ENCODE measurements at places on chromosomes 12 and 14.
A peak's percentile ranks its signal among the peaks of the same experiment; 100 is the strongest.

- no peak for DNase-seq
- H3K4me3 ChIP-seq = no peak overlapping the region
- H3K4me1 ChIP-seq = peaks cover 2% of the 10 kb centered on the region
- no peaks in the 10 kb centered on the region for H3K36me3 ChIP-seq
Measured at GRCh38 chr12:77232045-77232444, 166.7 kb upstream of the E2F7 start.

DNA sequence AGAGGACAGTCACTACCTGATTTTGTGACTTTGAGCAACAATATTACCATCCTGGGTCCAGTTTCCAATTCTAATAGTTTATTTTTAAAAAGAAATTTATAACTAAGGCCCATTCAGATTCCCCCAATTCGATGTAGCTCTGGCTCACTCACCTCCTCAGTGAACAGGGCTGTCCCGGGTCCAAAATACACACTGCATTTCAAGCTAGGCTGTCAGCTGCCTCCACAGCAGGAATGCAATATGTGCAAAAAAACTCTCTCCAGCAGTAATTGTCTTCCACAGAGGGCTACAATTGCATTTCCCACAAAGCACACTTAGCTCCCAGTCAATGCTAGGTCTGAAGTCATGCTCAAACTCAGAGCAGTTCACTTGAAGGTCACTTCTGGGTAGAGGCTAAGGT is 39.3 kb upstream of the ZNF641 start:
- no peaks in the 10 kb centered on the region for H3K27me3 ChIP-seq
- no peak overlapping the region for H3K27ac ChIP-seq
- DNase-seq = no peak
- H3K4me3 ChIP-seq = no peak overlapping the region
- no peaks in the 10 kb centered on the region for H3K4me1 ChIP-seq

DNA sequence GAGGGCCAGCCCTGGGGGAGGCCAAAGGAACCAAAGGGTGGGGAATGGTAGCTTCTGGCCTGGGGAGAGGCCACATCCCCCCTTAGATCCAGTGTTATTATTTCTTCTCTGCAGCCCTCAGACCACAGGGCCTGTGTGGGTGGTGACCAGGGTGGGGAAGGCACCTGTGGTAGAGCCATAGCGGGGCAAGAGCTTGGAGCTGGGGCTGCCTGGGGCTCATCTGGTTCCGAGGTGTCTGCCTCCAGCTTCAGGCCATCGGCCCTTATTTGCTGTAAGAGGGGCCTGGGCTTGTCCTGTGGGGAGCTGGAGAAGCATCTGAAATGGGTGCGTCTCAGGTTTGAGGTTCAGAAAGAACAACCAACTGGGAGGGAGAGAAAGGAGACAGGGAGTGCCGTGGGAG is 2.1 kb upstream of the B3GNT4 start:
- H3K4me1 ChIP-seq = no peaks in the 10 kb centered on the region
- no peak overlapping the region for H3K4me3 ChIP-seq
- H3K36me3 ChIP-seq = no peaks in the 10 kb centered on the region
- peaks cover 3% of the 10 kb centered on the region for H3K27me3 ChIP-seq
- no peak overlapping the region for H3K27ac ChIP-seq
- DNase-seq = no peak

DNA sequence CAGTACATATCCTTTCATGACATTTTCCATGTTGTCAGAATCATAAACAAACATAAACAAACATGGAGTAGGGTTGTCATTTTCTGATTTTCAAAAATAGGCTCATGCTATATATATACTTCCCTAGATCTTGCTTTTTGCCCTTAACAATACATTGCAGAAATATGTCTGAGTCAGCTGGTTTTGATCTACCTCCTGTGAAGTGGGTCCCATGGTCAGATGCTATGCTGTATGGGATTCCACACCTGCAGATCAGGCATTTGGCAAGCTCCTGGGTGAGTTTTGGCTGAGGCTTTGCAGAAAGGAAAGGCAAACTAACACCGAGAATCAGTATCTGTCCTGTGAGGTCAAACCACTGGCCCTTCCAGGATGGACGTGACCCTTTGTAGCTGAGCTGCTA is 183.0 kb upstream of the ARID2 start:
- H3K4me1 ChIP-seq = no peaks in the 10 kb centered on the region
- no peaks in the 10 kb centered on the region for H3K27me3 ChIP-seq
- no peak for DNase-seq
- no peaks in the 10 kb centered on the region for H3K36me3 ChIP-seq

- no peak overlapping the region for H3K27ac ChIP-seq
- no peak for DNase-seq
- H3K4me1 ChIP-seq = peaks cover 3% of the 10 kb centered on the region
- H3K36me3 ChIP-seq = peaks cover 2% of the 10 kb centered on the region
- no peak overlapping the region for H3K4me3 ChIP-seq
Measured at GRCh38 chr12:103807561-103808238, 33.3 kb downstream of the NT5DC3 start.

DNA sequence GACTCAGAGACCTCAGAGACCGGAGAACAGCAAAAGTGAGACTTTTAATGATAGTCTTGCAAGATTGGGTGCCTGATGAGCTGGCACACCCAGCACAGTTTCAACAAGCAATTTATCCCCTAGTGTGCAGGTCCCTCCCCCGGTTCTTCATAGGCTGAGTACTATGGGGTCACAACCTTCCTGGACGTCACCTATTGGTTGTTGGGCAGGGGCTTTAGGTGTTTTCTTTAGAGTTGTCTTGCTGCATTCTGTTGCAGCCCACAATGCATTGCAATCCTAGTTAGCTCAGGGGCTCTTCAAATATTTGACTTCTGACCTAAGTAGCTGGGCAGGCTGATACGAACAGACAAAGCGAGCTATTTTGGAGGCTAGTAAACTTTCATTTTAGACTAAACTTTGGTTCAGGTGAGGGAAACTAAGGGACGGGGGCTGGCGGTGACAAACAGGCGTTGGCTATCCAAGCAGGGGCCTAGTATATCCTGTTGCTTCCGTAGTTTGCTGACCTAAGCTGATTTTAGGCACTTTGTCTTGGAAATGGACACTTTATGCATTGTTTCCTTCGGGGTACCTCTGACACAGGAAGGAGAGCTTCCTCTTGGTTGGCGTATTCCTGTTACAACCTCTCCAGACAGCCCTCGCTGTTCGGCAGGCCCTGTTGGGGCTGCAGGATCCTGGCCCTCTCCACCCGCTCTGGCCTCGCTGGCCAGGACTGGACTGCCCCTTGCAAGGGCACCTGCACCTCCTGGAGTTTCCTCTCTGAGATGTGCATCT is 14.1 kb downstream of the SIVA1 start:
- H3K27me3 ChIP-seq = no peaks in the 10 kb centered on the region
- no peak for DNase-seq
- peaks cover 7% of the 10 kb centered on the region for H3K36me3 ChIP-seq
- H3K4me3 ChIP-seq = no peak overlapping the region
- H3K4me1 ChIP-seq = peaks cover 1% of the 10 kb centered on the region

GRCh38 chr12:34399631-34400410 is 377.5 kb downstream of the ALG10 start:
- H3K36me3 ChIP-seq = no peaks in the 10 kb centered on the region
- no peaks in the 10 kb centered on the region for H3K27me3 ChIP-seq
- H3K4me3 ChIP-seq = no peak overlapping the region
- DNase-seq = no peak
- no peak overlapping the region for H3K27ac ChIP-seq

- no peak overlapping the region for H3K4me3 ChIP-seq
- peak; percentile 58 for DNase-seq
- no peaks in the 10 kb centered on the region for H3K4me1 ChIP-seq
- H3K36me3 ChIP-seq = no peaks in the 10 kb centered on the region
- no peaks in the 10 kb centered on the region for H3K27me3 ChIP-seq
Measured at GRCh38 chr14:104967386-104968152, 10.6 kb downstream of the AHNAK2 start.

DNA sequence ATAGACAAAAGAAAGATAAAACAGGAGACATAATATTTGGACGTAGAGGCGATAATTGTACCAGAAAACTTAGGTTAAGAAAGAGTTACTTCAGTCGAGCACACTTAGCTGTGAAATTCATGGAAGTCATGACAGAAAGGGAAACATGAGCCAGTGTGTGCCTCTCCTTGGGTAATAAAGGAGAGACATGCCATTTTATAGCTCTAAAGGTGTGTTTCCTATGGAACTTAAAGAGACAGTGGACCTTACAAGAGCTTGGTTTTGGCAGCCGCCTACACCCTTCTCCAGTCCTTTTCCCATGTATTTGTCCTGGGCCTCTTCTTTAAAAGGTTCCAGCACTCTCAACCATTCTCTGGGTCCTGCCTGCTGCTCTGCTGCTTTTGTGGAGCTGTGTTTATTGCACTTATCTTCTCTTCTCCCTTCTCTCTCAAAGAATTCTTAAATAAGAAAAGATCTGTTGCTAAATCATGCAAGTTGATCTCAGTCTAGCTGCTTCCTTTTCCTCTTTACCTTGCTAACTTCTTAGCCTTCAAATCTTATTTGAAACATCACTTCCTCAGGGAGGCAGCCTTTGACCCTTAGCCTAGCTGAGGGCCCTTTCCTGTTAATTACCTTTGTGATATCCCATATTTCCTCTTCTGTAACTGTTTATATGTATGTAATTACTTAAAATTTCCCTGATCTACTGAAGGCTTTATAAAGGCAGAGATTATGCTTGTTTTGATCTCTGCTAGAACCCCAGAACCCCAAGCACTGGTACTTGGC is 81.8 kb upstream of the EVL start:
- no peaks in the 10 kb centered on the region for H3K4me1 ChIP-seq
- no peak overlapping the region for H3K4me3 ChIP-seq
- no peaks in the 10 kb centered on the region for H3K36me3 ChIP-seq
- no peak overlapping the region for H3K27ac ChIP-seq

- no peak overlapping the region for H3K4me3 ChIP-seq
- H3K27me3 ChIP-seq = no peaks in the 10 kb centered on the region
- H3K27ac ChIP-seq = no peak overlapping the region
- no peak for DNase-seq
- no peaks in the 10 kb centered on the region for H3K4me1 ChIP-seq
- no peaks in the 10 kb centered on the region for H3K36me3 ChIP-seq
Measured at GRCh38 chr14:44609201-44609600, 102.1 kb upstream of the FSCB start.

DNA sequence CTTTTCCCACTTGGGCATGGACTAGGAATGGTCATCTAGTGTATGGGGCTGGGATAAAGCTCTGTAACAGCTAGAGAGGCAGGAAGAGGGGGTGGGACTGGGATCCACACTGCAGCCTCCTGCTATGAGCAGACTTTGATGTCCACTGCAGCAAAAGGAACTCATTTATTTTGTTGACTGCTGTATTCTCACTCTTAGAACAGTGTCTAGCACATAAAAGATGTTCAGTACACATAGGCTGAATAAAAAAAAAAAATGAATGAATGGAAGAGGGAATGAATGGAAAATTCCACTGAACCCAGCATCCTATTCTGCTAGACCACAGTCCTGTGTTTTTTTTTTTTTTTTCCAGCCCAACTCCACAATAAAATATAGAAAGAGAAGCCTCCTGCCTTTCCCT is 106.2 kb upstream of the NOS1 start:
- no peak overlapping the region for H3K4me3 ChIP-seq
- no peak overlapping the region for H3K27ac ChIP-seq
- no peaks in the 10 kb centered on the region for H3K4me1 ChIP-seq
- no peaks in the 10 kb centered on the region for H3K36me3 ChIP-seq
- no peaks in the 10 kb centered on the region for H3K27me3 ChIP-seq

GRCh38 chr14:105989566-105990302 is 463.4 kb downstream of the TMEM121 start:
- H3K4me3 ChIP-seq = no peak overlapping the region
- H3K36me3 ChIP-seq = no peaks in the 10 kb centered on the region
- no peak for DNase-seq
- H3K27ac ChIP-seq = no peak overlapping the region
- no peaks in the 10 kb centered on the region for H3K27me3 ChIP-seq
- H3K4me1 ChIP-seq = no peaks in the 10 kb centered on the region

DNA sequence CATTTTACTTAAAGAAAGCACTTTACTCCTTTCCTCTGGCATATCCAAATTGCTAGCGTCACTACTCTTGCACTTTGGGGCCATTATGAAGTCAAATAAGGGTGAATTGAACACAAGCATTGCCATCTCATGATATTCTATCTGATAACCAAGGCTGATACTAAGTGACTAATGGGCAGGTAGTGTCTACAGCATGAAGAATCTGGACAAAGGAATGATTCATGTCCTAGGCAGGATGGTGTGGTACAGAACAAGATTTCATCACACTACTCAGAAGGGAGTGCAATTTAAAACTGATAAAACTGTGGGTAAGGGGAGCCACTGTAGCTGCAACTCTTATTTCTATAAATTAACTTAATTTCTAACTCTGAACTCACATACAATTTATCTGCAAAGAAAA is 7.7 kb upstream of the SLC6A15 start:
- no peaks in the 10 kb centered on the region for H3K4me1 ChIP-seq
- no peaks in the 10 kb centered on the region for H3K36me3 ChIP-seq

GRCh38 chr12:9130244-9130643 is 14.5 kb upstream of the A2M start:
- no peaks in the 10 kb centered on the region for H3K36me3 ChIP-seq
- no peak for DNase-seq
- H3K27ac ChIP-seq = no peak overlapping the region
- no peaks in the 10 kb centered on the region for H3K27me3 ChIP-seq
- H3K4me1 ChIP-seq = no peaks in the 10 kb centered on the region

- no peaks in the 10 kb centered on the region for H3K36me3 ChIP-seq
- no peak for DNase-seq
- H3K27me3 ChIP-seq = no peaks in the 10 kb centered on the region
- no peak overlapping the region for H3K4me3 ChIP-seq
- H3K27ac ChIP-seq = no peak overlapping the region
Measured at GRCh38 chr12:131448254-131448795, 262.6 kb upstream of the SFSWAP start.

GRCh38 chr12:67280572-67280971 is 11.4 kb downstream of the CAND1 start:
- DNase-seq = no peak
- no peaks in the 10 kb centered on the region for H3K27me3 ChIP-seq
- H3K4me3 ChIP-seq = no peak overlapping the region
- H3K36me3 ChIP-seq = no peaks in the 10 kb centered on the region
- H3K27ac ChIP-seq = no peak overlapping the region

- no peak overlapping the region for H3K4me3 ChIP-seq
- DNase-seq = no peak
- H3K36me3 ChIP-seq = no peaks in the 10 kb centered on the region
- no peaks in the 10 kb centered on the region for H3K27me3 ChIP-seq
Measured at GRCh38 chr14:42198010-42198409, 591.3 kb downstream of the LRFN5 start.

- no peak overlapping the region for H3K27ac ChIP-seq
- H3K36me3 ChIP-seq = no peaks in the 10 kb centered on the region
- H3K4me1 ChIP-seq = no peaks in the 10 kb centered on the region
- no peak overlapping the region for H3K4me3 ChIP-seq
Measured at GRCh38 chr14:96911499-96912149, 114.4 kb downstream of the VRK1 start.

DNA sequence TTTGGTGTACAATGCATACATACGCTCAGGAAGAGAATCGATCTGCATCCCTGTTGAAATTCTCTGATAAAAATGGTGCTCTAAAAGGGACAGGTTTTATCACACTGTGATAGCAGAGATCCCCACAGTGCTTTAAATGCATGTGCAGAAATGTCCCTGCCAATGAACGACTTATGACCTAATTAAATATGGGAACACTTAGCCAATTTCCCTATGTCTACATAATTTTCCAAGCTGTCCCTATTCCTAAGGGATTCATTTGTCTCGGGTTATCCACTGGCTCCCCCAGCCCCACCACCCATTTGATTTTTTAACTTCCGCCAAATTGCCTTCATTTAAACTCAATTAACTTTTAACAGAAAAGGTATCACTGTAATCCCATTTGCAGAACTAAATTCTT is 284.6 kb downstream of the TMEM132D start:
- H3K4me1 ChIP-seq = peaks cover 2% of the 10 kb centered on the region
- H3K4me3 ChIP-seq = no peak overlapping the region
- no peak for DNase-seq
- H3K27ac ChIP-seq = no peak overlapping the region
- no peaks in the 10 kb centered on the region for H3K36me3 ChIP-seq

GRCh38 chr12:2833810-2834209 is 1.0 kb downstream of the NRIP2 start:
- H3K4me3 ChIP-seq = no peak overlapping the region
- no peaks in the 10 kb centered on the region for H3K27me3 ChIP-seq
- no peaks in the 10 kb centered on the region for H3K36me3 ChIP-seq

All from mesendoderm (in vitro differentiated cells).